Astrocyte (in vitro differentiated cells and primary cell): ENCODE measurements at places on chromosomes 2 and 18.
A peak's percentile ranks its signal among the peaks of the same experiment; 100 is the strongest.

GRCh38 chr2:206713746-206714145 is 4.5 kb downstream of the DYTN start:
- DNase-seq = no peak

- no peak for DNase-seq
Observed at GRCh38 chr2:40367032-40367431, 84.9 kb downstream of the SLC8A1 start.

- no peak for DNase-seq
Observed at GRCh38 chr2:223043164-223043941, 8.6 kb upstream of the KCNE4 start.

GRCh38 chr2:142966284-142966683 is 88.8 kb downstream of the KYNU start:
- peak; percentile 35 for DNase-seq
